ENCODE measurements at places on chromosomes 2 and 18.

- DNase-seq = no peak
Observed at GRCh38 chr2:150938527-150938926, 323.1 kb downstream of the RBM43 start.

GRCh38 chr18:76771192-76771799 is 51.1 kb upstream of the ZNF236 start:
- no peak for DNase-seq

DNA sequence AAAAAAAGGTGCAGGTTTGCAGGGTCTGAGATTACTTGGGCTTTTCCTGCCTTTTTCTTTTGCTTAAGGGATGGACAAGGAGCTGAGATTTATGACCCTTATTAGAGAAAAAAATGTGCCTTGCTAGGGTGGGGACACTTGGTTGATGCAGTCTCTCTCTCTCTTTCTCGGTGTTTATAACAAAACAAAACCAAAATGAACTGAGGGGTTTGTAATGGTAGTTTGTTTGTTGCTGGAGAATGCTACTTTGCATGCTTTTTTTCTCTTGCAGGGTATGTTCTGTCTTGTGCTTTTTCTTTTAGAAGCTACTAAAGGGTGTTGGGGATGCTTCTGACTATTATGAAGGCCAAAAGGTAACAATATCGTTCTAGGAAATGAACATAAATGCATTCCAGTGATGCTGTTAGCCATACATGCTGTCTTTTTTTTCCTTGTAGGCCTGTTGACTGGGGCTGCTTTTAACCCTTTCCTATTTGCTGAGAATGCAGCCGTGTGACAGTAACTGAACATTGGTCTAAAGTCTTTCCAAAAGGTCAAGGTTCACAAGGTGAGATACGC is 435 bp downstream of the ZNF532 start:
- DNase-seq = no peak

- no peak for DNase-seq
Observed at GRCh38 chr2:112137516-112138158, 548 bp upstream of the FBLN7 start.

- DNase-seq = no peak
Observed at GRCh38 chr2:112836695-112837117, at the start of gene IL1B. Gene IL1B, minus strand, starts transcription at chr2:112836779. Its CDS starts 550 bp downstream, at chr2:112836229.

Measured in stimulated activated CD4-positive, alpha-beta T cell treated with anti-CD3 and anti-CD28 coated beads, Interleukin-4, amount 100 ng/mL, for 48 hours (primary cell).